AML-193 (cell line): ENCODE measurements at places on chromosomes 13 and 19.

- no peak for DNase-seq
Measured at GRCh38 chr19:51257471-51257870, 6.6 kb downstream of the SIGLECL1 start.

DNA sequence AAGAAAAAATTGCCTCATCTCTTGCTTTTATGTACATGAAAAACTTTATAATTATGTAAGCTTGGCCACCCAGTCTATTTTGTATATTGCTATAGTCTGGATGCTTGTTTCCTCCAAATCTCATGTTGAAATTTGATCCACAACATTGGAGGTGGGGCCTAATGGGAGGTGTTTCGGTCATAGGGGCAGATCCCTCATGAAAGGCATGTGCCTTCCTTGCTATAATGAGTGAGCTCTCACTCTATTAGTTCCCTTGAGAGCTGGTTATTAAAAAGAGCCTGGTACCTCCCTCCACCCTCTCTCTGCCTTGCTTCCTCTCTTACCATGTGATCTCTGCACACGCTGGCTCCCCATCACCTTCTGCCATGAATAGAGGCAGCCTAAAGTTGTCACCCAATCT lies 1005.1 kb downstream of the PCDH9 start:
- no peak for DNase-seq

- no peak for DNase-seq
Measured at GRCh38 chr19:32580353-32580900, 563 bp upstream of the PDCD5 start.

GRCh38 chr19:344625-345319 lies at the start of gene MIER2:
MIER2 (minus strand) TSS chr19:344796; CDS start chr19:344782, 14 bp downstream.
- DNase-seq: peak; percentile 11

GRCh38 chr19:49217382-49217781 lies 59.8 kb downstream of the TRPM4 start:
- no peak for DNase-seq
